Astrocyte (in vitro differentiated cells and primary cell): ENCODE measurements at places on chromosomes 16 and 17. TPM values are rescaled to one million over a fixed set of nuclear protein-coding genes. Genes with fewer than 3 reads are reported as not detected.

DNA sequence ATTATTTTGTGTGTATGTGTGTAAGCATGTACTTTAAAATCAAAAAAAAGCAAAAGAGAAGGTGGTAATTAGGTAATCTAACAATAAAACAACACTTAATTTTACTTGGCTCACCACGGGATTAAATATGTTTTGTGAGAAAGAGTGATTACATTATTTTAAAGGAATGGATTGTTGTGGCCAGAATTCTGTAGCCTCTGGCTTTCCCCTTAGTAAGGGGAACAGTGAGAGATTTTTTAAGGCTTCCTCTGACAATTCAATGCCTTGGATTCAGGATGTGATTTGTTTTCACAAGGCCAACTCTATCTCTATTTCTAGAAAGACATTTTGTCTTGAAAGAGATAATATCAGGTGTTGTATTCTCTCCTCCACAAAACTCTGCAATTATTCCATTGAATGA, 560.3 kb upstream of the CDH8 start:
- no peak for DNase-seq

DNA sequence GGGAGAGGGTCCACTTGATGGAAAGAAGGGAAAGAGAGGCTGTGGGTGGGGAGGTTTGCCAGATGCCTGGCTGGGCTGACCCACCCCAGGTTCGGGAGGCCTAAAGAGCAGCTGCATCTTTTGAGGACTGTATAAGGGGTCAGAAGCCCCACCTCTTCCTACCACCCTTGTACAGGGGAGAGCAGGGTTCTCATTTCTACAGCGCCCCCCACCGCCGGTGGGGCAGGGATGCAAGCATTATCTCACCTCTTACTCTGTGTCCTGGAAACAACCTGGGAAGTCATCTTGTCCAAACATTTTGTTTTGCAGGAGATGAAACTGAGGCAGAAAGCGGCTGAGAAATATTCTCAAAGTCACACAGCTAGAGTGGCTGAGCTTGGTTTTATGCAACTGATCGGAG, 22.5 kb upstream of the CCDC182 start:
- no peak for DNase-seq

The MT1F gene
- total RNA-seq, result not detected in 2 replicates

DNA sequence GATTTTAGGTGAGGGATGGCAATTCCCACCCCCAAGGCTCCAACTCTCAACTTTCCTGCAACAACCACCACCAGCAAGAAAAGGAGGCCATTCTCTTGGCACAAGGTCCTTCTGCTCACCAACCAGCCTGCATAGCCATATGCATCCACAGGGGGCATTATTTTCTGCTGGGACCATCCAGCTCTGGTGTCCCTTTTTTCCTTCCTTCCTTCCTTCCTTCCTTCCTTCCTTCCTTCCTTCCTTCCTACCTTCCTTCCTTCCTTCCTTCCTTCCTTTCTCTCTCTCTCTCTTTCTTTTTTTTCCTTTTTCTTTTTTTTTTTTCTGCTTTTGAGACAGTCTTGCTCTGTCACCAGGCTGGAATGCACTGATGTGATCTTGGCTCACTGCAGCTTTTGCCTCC, 21.1 kb upstream of the COX10 start:
- DNase-seq, result no peak

- DNase-seq, result no peak
These were observed 1.3 kb downstream of the NAGS start for GRCh38 chr17:44005527-44006271.

DNA sequence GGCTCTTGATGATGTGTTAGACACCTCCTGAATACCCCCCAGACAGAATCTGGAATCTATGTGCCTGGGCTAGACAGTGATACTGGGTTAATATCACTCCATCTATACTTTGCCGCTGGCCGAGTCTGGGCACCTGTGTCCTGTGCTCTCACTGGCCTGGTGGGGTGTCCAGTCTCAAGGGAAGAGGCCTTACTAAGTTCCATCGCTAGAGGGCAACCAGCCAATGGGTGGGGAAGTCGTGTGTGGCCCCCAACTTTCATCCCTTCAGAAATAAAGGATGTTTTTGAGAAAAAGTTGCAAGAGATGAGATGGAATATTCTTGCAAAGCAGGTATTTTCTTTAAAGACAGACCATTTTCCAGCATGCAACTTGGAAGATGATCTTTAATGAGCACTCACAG, 1.6 kb upstream of the GLP2R start:
- no peak for DNase-seq

DNA sequence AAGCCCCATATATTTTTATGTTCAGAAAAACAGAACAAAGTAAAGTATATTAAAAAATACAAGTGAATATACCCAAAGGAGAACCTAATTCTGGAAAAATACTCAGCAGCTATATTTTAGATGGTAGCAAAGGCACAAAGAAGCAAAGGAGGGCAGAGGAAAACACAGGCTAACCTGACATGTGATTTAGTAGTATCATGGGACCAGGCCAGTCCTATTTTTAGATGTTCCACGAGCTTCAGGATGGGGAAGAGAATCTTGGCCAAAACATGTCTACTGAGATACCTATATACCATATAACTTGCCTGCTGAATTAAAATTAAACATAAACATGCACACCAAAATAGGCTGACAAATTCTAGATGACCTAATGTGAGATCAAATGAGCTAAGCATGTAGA, 32.9 kb downstream of the SMYD4 start:
- no peak for DNase-seq

DNA sequence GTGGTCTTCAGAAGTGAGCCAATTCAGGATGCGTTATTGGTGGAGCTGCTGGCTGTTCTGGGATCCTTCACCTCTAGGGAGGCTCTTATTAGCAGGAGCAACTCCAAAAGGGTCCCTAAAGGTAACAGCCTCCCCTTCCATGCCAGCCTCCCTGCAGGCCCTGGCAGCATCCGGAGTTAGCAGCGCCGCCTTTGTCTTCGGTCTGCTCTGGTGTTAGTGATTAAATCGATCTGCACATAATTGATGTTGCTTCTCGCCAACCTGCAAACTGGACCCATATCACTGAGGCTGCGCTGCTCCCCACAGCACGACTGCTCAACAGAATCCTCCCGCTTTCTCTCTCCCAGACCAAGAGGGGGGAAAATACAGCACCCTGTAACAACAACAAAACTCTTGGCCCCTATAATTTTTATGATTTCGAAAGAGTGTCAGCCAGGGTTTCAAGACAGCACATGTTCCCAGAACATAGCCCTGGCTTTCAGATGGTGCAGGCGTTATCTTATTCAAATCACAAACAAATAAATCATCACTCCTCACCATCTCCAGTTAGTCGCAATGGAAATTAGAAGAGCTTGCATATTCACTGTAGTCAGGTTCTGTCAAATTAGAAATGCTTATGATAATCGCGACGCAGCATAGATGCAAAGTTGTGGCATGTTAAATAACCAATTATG, 76.0 kb downstream of the IRX3 start:
- DNase-seq, result no peak

The ZNF750 gene
- 0.07 and 0.34 TPM in 2 replicates for total RNA-seq

- DNase-seq, result no peak
These were observed 2.9 kb upstream of the CBX8 start for GRCh38 chr17:79799538-79800324.

The FA2H gene
- total RNA-seq, result 0.14 TPM in 1 of 2 replicates, not detected in the other

DNA sequence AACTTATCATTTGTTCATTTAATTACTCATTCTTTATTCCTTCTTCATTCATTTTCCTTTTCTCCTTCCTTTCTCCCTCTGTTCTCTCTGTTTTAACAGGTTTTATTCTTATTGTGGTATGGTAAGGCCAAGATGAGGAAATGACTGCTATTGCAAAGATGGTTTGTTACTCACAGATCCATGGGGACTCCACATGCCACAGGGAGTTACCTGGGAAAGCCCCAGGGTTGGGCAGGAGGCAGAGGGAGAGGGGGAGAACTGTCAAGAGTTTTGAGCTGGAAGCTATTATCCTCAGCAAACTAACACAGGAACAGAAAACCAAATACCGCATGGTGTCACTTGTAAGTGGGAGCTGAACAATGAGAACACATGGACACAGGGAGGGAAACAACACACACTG, 453.3 kb downstream of the WWOX start:
- no peak for DNase-seq

The KRTAP4-3 gene
- total RNA-seq, result not detected in 2 replicates

- DNase-seq, result no peak
These were observed 21.5 kb downstream of the UBE2G1 start for GRCh38 chr17:4344926-4345325.

The ZFPM1 gene
- 8.0 and 8.6 TPM in 2 replicates for total RNA-seq

The ITGA3 gene
- total RNA-seq, result 319 and 373 TPM in 2 replicates

DNA sequence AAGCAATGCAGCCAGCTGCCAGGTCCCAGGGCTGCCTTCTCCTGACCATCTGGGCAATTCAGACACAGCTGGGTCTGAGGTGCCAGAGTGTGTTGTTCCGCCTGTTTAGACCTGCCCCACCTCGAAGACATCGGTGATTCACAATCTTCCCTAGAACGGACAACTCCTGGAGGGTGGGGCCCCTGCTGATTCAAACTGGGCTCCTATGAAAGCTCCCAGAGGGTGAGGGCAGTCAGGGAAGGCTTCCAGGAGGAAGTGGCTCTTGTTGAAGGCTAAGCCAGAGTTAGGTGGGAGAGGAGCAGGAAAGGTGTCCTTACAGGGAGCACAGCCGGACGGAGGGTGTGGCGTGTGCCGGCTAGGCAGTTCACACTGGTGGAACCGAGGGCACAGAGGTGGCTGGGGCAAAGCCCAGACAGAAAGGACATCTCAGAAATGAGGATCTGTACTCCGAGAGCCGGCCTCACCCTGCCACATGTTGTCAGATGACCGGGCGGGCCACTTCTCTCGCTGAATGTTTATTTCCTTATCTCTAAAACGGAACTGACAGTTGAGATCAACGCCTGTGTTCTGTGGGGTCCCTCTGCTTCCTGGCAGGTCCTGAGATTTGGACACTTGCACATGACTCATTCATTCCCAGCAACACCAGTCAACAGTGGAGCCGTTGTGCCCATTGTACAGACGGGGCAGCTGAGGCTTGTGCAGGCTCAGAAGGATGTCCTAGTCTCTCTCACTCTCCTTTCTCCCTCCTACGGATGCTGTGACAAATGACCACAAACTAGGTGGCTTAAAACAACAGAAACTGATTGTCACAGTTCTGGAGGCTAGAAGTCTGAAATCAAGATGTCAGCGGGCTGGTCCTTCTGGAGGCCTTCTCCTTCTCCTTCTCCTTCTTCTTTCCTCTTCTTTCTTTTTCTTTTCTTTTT, 26.9 kb upstream of the LITAF start:
- no peak for DNase-seq

GRCh38 chr17:27264068-27264812, 29.7 kb upstream of the WSB1 start:
- no peak for DNase-seq

DNA sequence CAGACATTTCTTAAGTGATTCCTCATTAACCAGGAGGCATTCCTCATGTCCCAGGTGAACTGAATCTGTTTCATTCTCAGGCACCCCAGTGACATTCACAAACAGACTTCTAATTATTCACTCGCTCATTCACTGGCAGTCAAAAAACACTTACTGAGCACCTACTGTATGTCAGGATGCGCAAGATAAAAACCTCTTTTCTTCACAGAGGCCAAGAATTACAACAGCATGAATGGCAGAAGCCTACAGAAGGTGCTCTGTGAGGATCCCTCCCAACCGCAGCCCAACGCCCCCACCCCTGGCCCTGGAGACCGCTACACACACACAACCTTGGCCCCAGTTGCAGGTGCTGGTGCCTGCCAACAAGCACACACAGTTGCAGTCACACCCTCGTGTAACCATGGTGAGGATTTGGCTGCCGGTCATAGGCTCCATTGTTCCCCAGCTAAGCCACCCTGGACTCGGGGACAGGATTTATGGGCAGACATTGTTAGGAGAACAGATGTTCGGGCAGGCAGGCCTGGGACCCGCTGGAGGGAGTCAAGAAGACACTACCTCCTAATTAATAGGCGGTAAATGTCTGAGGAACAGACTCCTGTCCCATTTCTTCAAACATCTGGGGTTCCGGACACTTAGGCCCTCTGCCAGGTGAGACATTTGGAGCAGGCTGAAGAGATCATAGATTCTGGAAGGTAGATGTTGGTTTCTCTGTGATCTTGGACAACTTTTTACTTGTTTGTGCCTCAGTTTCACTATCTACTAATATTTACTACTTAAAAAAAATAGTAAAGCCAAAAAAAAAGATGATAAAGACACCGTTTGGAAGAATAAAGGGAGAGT, 43.2 kb downstream of the CUEDC1 start:
- peak; percentile 68 for DNase-seq

The EMC6 gene
- 49.7 and 52.2 TPM in 2 replicates for total RNA-seq

The TP53TG3B gene
- not detected in 2 replicates for total RNA-seq

DNA sequence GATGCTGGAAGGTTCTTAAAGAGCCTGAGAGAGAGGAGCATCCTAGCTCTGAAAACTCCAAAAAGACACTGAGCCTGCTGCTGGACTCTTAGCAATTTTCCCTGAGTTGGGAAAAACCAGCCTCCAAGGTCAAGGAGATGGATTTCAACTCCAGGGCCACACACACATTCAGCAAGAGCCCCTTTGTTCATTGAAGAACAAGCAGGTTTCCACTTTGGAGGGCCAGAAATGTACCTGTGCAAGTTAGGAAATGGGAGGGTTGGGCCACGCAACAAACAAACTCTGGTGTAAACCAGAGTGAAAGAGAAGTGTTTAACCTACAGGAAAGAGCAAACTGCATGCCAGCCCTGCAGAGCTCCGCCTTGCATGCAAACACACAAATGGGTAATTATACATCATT, 264.8 kb upstream of the RPL38 start:
- DNase-seq, result no peak

DNA sequence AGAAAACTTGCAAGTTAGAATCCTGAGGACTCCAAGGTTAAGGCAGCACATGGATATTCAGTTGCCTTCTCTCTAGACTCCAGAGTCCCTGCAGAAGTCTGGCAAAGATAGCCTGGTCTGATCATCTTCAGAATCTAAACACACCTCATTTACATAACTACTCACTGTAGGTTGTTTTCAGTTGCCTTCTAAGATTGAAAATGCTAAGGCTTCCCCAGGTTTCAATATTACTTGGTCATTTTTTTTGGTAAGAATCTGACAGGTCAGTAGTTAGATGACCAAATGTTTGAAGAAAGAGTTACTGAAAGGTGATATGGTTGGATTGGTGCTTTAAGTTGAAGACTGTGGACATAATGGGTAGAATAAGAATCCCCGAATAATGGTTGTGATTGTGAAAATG, 205.4 kb upstream of the KCNJ16 start:
- no peak for DNase-seq

DNA sequence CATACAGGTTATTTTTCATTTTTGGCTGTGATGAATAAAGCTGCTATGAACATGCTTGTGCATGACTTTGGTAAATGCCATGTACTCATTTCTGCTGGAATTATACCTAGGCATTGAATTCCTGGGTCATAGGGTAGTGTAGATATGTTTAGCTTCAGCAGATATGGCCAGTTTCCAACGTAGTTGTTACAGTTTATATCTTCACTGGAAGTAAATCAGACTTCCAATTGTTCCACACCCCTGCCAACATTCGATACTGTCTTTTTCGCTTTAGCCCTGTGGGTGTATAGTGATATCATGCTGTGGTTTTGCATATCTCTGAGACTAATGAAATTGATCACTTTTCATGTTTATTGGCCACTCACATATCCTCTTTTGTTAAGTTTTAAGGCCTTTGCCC, 50.4 kb downstream of the ARHGAP27 start:
- DNase-seq, result no peak

GRCh38 chr16:2299121-2299914, 31.4 kb upstream of the RNPS1 start:
- no peak for DNase-seq

The FBXW10 gene
- not detected in 2 replicates for total RNA-seq

The TBC1D3E gene
- total RNA-seq, result not detected in 2 replicates
